ENCODE measurements at places on chromosomes 3 and 15.

DNA sequence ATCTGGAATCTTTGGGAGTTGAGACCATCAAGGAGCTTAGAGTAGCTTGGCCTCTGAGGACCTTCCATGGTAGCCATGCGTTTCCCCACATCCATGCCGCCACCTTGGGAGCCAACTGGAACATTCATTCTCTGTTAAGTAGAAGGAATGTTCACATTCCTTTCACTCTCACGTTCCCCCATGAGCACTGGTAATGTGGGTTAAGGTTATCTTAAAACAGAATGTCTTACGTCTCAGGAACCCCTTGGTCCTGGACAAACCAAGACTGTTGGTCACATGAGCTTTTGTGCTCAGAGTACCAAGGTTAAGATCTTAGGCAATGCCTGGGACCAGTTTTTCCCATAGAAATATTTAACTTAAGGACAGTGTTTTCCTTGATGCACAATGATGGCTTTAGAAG, 211.7 kb upstream of the UBE2E1 start:
- no peak for DNase-seq

DNA sequence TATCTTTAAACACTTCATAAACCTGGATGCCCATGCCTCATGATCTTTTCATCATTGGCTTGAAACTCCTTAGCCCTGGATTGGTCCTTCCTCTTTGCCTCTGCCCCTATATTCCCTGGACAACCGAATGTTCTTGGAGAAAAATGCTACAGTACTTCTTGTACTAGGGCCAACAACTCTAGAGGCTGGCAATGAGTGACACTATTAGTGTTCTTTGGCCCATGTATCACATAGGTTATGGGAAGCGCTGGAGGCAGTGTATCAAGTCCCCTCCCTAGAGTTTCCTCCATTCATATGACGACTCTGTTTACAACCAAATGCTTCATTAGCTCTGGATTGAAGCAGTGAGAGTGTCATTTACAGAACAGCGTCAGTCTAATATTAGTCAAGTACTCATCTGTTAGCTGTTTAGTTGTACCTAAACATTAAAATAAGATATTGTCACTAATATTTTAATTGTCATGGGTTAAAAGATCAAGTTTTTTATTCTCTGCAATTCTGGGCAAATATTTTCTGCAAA, 66.4 kb upstream of the MYO5C start:
- no peak for DNase-seq

DNA sequence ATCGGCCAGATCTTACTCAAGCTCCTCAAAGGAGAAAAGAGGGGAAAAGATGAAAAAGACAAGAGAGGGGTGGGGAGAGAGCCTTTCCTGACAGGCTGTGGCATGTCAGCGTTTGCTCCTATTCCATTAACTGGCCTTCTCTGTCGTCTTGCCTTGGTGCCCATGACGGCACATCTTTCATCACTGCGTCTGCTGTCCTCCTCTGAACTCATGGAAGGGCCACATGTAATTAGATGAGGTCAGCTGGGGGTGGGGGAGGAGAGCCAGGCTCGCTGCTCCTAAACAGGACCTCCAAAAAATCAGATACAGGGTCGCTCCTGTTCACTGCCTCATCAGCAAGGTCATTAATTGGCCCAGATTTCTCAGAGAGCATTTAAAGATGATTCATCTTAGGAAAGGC, 49.7 kb downstream of the LRTM1 start:
- DNase-seq: no peak

DNA sequence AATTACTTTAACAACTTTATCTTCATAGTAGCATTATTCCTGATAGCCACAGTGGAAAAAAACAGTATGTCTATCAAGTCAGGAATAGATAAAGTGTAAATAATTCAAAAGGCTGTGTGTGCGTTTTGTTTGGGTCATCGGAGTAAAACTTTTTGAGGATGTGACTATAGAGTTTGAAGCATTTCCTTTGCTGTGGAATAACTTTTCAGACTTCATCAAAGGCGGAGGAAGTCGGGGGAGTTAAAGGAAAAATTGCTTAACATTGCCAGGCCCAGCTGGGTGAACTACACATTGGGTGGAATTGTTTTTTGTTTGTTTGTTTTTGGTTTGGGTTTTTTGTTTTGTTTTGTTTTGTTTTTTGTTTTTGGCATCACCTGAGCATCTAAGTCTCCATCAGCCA, 70.4 kb upstream of the CRTC3 start:
- DNase-seq: no peak

DNA sequence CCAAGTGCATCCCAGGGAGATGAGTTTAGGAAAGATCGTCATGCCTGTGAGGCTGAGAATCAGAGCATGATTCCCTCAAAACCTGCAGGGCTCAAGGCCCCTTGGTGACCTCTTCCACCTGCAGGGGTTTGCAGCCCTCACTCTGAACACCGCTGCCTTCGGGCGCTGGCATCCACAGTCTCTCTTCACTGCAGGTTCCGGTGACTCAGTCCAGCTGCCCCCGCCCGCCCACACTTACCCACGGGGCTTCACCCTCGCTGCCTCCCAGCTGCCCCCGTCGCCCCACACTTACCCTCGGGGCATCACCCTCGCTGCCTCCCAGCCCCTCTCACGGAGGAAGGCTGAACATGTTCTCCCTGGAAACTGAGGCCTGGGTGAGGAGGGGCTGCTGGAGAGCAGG, 277.1 kb downstream of the XXYLT1 start:
- no peak for DNase-seq

- DNase-seq: no peak
Observed at GRCh38 chr3:114660124-114660523, 366.3 kb downstream of the TIGIT start.

GRCh38 chr3:191492601-191493000, 31.6 kb downstream of the PYDC2 start:
- DNase-seq: no peak

DNA sequence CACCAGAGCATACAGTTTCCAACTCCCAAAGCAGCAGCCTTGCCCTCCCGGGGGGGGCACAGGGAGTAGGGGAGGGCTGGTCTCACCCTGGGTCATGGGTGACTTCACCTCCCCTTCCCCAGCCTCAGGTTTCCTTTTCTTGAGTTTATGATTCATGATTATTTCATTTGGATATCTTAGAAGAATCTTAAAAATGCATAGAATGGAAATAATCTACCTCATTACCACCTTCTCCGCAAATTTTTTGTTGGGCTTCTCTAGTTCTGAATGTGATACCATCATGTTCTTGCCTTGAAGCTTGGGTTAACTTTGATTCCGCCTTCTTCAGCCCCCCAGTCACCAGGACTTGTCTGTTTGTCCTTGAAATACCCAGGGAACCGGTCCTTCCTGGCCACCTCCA, 148.8 kb upstream of the ROPN1 start:
- no peak for DNase-seq

GRCh38 chr15:59152694-59153450, 47.9 kb downstream of the CCNB2 start:
- DNase-seq: no peak

GRCh38 chr15:73978896-73979295, 13.2 kb downstream of the STOML1 start:
- no peak for DNase-seq

- DNase-seq: no peak
Observed at GRCh38 chr3:188336178-188336577, 182.2 kb downstream of the LPP start.

- no peak for DNase-seq
Observed at GRCh38 chr3:126417981-126418530, 23.3 kb downstream of the CFAP100 start.

- no peak for DNase-seq
Observed at GRCh38 chr15:70284438-70285214, 186.9 kb upstream of the TLE3 start.

DNA sequence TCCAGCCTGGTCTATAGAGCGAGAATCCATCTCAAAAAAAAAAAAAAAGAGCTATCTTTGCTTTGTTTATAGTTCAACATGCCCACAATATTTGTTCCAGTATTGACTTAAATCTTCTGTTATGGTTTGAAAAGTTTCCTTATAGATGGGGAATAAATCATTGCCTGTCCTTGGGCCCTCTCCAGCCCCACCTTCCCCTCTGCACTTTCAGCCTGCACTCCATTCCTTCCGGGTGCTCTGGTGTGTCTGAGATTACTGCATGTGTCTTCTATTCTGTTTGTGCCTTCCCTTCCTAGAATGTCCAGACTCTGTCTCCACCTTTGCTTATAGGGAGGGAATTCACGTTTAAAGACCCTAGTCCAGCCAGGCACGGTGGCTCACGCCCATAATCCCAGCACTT, 25.2 kb upstream of the GPX1 start:
- DNase-seq: no peak

GRCh38 chr3:43291546-43291945, 5.2 kb downstream of the SNRK start:
- no peak for DNase-seq

DNA sequence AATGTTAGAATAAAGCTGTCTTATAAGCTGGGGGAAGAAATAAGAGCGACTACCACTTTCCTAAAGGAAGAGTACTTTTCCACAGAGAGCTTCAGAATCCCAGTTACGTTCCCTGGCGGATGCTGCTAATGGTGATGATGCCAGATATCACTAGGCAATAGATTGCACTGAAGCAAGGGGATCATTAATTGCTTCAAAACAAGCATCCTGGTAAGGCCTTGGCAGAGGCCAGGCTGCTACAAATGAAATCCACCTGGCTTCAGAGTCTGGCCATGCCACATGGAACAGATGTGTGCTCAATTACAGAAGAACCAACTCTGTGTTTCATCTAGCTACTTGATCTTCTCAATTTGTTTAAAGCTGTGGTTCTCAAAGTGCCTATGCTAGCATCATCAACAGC, 129.2 kb upstream of the IL12A start:
- no peak for DNase-seq

GRCh38 chr3:94210256-94210655, 147.4 kb downstream of the NSUN3 start:
- no peak for DNase-seq

- no peak for DNase-seq
Observed at GRCh38 chr15:52290329-52290728, 5.3 kb downstream of the MYO5C start.

DNA sequence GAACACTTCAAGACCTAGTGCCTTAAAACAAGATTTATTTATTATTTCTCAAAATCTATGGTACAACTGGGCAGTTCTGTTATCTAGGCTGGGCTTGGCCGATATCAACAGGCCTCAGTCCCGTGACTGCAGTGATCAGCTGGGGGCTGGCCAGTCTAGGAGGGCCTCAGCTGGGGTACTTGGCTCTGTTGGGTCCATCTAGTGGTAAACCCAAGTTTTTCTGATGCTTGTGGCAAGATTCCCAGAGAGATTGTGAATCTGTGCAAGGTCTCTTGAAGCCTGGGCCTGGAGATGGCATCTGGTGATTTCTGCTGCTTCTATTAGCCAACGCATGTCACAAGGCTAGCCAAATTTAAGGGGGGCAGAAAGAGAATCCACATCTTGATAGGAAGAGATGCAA, 482.4 kb upstream of the SGO1 start:
- DNase-seq: no peak

DNA sequence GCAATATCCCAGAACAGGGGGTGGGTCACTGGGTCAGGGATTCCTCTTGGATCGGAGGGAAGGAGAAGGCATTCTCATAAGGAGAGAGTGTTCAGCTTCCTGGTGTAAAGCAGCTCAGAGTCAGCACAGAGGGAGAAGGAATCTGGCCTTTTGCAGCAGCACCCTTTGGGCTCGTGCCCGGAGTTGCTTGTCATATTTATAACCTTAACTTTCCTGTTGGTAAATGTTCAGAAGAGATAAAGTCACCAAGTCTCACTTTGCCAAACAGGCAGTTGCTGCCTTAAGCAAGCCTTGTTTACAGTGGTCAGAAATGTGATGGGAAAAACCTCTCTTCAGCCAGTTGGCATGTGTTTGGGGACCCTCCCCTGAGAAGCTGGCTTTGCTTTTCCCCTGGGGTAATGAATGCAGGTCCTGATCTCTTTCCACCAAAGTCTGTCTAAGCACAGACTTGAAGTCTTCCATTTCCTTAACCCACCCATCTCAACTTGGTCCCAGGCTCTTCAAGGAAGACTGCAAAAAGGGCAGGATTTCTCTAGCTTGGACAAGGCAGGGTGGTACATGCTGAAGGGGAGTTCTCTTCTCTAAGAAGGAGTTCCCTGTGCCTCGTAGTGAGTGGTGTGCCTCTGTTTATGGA, 206.9 kb upstream of the BHLHE40 start:
- DNase-seq: no peak

GRCh38 chr3:140303875-140304274, 368.9 kb downstream of the CLSTN2 start:
- no peak for DNase-seq

DNA sequence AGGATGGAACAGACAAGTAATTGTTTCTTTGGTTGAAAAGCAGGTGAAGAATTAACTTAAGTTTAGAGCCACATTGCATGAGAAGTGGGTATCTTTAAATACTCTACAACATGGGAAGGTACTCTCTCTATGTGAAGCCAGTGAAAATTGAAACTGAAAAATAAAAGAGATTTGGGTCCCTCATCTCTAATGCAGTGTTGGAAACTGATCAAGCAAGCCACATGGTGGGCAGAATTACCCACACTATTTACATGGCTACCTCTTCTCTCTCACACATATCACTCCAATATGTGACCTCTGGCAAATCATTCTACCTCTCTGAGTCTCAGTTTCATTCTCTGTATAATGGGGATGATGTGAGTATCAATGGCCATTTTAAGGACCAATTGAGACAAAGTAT, 339.0 kb downstream of the IL5RA start:
- no peak for DNase-seq

- DNase-seq: no peak
Observed at GRCh38 chr3:68060191-68060590, 405.8 kb upstream of the SUCLG2 start.

DNA sequence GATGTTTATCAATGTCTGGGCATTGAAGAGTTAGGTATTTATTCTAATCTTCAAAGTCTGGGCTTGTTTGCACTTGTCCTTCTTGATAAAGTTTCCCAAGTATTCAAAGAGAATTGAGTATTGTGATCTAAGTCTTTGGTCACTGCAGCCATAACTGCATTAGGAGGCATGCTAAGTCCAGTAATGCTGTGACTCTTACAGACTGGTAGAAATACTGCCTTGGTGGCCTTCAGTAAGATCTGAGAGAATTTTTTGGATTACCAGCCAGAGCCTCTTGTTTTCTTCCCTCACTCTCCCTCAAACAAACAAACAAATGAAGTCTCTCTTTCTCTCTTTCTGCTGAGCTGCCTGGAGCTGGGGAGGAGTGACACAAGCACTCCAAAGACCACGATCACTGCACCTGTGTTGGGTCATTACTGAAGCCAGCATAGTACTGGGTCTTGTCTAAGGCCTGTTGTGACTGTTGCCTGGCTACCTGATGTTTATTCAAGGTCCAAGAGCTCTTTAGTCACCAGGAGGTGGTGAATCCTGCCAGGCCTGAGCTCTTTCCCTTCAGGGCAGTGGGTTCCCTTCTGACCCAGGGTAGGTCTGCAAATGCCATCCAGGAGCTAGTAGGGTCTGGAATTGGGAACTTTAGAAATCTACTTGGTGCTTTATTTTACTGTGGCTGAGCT, 14.8 kb upstream of the RBP2 start:
- no peak for DNase-seq

- no peak for DNase-seq
Observed at GRCh38 chr15:60043744-60044435, 39.8 kb downstream of the FOXB1 start.

- DNase-seq: no peak
Observed at GRCh38 chr3:55556619-55557537, 69.8 kb upstream of the WNT5A start.
